Nephron progenitor cell (in vitro differentiated cells): ENCODE measurements at places on chromosomes 13 and 19.

DNA sequence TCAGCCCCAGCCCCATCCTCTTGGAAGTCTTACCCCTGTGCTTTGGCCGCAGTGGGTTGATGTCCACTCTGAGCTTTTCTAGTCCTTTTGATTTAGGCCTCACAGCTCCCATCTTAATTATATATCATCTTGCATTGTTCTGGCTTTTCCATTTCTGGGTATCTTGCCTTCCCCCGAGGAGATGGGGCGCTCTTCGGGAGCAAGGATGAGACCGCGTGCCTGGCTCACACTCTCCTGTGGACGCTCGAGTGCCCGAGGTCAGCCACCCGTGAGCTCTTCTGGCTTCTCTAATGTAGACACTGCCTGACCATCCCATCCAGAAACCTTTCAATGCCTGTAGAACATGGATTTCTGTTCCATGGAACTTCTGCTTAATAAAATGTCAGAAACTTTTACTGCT lies 53.5 kb upstream of the GPR183 start:
- no peak for DNase-seq

DNA sequence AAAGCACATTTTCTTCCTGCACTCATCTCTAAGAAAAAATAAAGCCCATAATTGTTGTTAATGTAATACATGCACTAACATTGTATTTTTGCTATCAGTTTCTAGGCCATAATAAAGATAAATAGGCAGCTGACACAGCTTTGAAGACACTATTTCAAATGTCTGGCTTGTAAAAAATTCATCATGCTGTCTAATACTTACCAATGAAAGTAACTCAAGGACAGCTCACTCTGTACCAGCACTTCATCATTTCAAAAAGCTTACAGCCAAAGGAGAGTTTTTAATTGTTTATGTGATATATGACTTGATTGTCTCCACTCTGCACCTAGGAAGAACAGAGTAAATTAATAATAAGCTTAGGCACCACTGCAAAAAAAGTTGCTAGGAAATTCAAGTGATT lies 1423.3 kb upstream of the PCDH20 start:
- no peak for DNase-seq

GRCh38 chr13:26053418-26053980 lies 1.7 kb upstream of the SHISA2 start:
- DNase-seq, result no peak

DNA sequence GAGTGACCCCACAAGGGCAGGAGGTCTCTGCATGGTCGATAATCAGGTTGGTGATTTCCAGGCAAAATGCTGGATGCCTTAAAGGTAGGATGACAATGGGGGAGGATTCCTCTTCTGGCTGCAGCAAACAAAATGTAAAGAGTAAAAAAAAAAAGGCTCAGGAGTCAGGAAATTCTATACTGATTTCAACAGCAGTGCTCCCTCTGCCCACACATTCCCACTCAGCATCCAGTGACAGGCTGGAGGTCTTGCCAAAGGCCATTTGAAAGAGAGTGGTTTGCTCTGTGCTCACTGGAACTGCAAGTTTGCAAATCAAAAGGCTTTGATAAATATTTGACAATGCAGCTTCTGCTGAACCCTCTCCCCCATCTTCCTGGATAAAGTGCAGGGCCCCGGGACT lies 135.4 kb downstream of the TNFRSF19 start:
- no peak for DNase-seq

DNA sequence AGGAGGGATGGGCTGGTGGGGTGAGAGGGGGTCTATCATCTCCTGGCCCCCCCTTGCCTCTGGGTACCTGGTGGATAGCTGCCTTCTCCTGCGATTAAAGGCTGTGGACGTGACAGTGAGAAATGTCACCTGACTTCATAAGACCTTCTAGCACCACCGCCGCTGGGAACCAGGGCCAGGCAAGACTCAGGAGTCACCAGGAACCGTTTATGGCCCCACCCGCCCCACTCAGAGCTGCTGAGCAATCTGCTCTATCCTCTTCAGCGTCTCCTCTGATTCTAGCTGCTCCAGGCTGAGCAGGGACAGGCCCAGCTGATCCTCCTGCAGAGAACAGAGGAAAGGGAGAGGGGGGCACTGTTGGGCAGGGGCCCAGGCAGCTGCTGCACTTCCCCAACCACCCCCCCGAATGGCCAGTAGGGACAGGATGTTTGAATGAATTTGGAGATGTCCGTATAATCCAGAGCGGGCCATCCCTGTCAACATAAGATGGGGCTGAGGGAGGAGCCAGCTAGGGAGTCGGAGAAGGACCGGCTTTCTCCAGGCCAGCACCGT lies 10.9 kb downstream of the KLC3 start:
- no peak for DNase-seq
